Testis (tissue), 5 donors: ENCODE measurements at places on chromosomes 13 and 19. TPM values are rescaled to one million over a fixed set of nuclear protein-coding genes. Genes with fewer than 3 reads are reported as not detected.

DNA sequence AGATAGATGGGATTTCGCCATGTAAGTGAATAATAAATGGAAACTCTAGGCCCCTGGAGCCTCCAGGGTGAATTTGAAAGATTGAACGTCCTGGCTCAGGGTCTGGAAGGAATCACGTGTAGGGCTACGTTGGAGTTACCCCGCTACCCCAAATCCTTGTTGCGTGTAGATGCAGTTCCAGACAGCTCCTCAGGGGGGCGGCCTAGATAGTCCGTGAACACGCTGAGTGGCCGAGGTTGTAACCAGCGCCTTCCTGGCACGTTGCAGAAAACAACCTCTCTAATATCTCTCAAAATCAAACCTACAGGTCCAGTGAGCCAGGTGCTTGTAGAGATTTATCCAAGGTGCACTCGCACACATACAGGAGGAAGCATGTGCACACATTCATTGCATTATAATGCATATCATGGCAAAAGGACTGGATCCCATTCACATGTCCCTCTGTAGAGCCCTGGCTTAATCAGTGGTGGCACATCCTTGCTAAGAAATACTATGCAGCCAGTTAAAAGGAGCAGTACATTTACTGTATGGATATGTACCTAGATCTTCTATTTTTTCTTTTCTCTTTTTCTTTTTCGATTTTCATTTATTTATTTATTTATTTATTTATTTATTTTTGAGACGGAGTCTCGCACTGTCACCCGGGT is 2.5 kb upstream of the KEAP1 start:
- DNase-seq: peak; percentile 88

DNA sequence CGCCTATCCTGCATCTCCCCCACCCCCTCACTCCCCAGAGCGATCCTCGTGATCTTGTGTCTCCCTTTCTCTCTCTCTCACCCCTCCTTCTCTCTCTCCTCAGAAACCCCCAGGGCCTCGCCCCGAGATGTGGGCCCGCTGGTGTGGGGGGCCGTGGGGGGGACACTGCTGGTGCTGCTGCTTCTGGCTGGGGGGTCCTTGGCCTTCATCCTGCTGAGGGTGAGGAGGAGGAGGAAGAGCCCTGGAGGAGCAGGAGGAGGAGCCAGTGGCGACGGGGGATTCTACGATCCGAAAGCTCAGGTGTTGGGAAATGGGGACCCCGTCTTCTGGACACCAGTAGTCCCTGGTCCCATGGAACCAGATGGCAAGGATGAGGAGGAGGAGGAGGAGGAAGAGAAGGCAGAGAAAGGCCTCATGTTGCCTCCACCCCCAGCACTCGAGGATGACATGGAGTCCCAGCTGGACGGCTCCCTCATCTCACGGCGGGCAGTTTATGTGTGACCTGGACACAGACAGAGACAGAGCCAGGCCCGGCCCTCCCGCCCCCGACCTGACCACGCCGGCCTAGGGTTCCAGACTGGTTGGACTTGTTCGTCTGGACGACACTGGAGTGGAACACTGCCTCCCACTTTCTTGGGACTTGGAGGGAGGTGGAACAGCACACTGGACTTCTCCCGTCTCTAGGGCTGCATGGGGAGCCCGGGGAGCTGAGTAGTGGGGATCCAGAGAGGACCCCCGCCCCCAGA is 12.8 kb upstream of the TOMM40 start:
- no peak for DNase-seq

- no peak for DNase-seq
These were observed 14.0 kb downstream of the HAUS8 start for GRCh38 chr19:17061205-17061604.

GRCh38 chr19:18062028-18062427 is 24.7 kb downstream of the IL12RB1 start:
- DNase-seq: no peak

GRCh38 chr13:51799261-51799660 is 4.7 kb downstream of the DHRS12 start:
- no peak for DNase-seq

DNA sequence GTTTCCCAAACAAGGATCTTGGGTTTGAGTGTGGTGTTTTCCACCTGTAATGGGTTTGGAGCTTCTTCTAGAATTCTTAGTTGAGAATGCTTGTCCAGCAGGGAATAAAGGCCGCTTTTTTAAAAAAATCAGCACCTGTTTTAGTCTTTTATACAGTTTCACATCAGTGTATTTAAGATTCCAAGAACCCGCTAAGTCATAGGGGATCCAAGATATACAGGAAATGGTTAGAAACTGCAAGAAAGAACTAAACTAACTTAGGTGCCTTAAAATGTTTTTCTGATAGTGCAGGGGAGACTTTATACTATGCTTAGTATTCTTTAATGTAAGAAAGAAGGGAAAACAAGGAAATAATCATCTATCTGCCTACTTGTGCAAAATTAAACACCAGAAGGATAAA is 74.7 kb downstream of the C13orf42 start:
- DNase-seq: no peak

DNA sequence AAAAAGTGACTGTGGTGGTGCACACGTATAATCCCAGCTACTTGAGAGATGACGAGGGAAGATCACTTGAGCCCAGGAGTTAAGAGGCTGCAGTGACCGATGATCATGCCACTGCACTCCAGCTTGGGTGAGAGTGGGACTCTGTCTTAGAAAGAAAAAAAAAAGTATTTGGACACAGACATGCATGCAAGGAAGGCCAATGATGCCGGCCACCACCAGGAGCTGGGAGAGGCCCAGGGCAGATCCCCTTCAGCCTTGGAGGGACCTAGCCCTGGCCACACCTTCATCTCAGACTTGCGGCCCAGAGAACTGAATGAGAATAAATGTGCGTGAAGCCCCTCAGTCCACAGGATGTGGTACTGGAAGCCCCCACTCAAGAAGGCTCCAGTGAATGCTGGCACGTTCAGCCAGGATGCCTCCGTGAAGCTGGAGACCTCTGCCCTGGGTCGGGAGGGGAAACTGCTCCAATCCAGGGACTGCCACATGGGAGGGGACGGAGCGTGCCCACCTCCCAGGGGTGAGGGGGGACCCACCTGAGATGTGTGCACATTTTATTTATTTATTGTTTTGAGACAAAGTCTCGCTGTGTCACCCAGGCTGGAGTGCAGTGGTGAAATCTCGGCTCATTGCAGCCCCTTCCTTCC is 14.6 kb downstream of the TNFAIP8L1 start:
- DNase-seq: no peak

- DNase-seq: no peak
These were observed 31.6 kb upstream of the METTL21C start for GRCh38 chr13:102726430-102726829.

- no peak for DNase-seq
These were observed 1581.9 kb downstream of the EFNB2 start for GRCh38 chr13:104953588-104953987.

GRCh38 chr13:29435125-29435911 is 160.2 kb downstream of the SLC7A1 start:
- no peak for DNase-seq

DNA sequence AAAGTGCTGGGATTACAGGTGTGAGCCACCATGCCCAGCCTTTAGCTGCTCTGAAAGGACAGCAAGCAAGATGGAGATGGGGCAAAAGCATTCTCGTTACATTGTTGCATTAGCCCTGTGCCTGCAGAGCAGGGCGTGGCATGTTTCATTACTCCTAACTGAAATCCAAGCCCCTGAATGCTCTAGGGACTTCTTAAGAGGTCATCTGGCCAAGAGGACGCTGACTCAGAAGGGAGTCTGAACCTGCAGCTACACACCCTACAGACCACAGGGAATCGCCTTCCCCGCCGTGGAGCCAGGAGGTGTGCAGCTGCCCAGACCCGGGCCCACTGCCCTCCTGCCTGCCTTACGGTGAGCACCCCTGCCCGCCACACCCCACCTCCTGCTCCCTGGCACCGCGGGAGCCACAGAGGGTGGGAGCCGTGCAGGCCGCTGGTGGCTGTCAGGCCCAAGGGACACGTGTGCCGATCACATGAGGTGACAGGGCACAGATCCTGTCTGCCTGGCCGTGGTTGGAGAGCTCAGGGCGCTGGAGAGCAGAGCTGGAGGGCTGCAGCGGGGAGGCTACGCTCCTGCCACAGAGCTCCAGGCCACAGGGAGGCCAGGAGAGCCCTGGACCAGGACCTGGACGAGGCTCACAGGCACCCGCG is 27.2 kb downstream of the ADPRHL1 start:
- peak; percentile 71 for DNase-seq

GRCh38 chr13:92989301-92989700 is 237.3 kb upstream of the GPC6 start:
- no peak for DNase-seq

GRCh38 chr13:98768522-98768921 is 16.1 kb upstream of the SLC15A1 start:
- DNase-seq: no peak

- no peak for DNase-seq
These were observed 57.8 kb upstream of the POSTN start for GRCh38 chr13:37656247-37656940.

GRCh38 chr13:97100821-97101220 is 106.5 kb upstream of the OXGR1 start:
- DNase-seq: no peak

DNA sequence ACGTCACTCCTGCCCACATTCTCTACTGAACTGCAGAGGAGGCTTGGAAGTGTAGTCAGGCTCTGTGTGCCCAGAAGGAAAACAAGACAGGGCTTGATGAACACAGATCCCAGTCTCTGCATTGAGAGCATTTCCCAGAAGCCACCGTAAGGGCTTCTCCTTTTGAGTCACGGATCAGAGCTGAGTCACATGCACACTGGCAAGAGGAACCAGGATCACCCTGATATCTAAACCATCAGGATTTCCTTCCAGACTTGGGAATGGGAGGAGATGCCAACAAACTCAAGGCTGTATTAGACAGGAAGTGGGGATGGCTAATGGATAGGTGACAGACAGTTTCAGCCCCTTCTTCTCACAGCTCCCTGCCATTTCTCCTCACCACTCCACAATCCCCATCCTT is 17.7 kb upstream of the FBXO17 start:
- DNase-seq: no peak

GRCh38 chr13:41244556-41244955 is 18.8 kb downstream of the MTRF1 start:
- DNase-seq: no peak

- DNase-seq: no peak
These were observed 2136.8 kb downstream of the PCDH9 start for GRCh38 chr13:65093357-65093756.

DNA sequence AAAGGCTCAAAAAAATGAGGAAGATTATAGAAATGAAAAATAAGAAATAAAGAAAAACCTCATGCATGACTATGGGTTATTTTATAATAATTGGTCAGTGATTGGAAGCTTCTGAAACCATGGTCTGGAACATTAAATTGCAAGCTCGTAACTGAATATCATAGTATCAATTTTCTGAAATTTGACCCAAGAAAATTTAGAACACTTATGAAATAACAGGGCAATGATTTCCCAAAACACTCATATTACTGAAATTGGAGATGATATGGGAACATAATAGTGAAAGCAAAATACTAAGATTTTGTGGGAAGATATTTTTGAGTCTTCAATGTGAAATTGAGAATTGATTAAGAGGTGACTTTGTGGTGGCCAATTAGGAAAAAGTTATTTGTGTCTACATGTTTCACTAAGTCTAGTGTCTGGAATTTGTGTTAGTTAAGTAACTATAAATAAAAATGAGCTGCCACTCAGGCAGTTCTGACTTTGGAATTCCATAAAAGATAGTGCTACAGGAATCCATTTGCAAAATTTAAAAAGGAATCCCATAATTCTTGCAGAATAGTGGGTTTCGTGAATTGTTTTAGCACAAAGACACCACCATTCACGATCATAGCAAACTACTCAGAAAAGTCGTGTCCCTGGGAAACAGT is 603.0 kb downstream of the LMO7 start:
- no peak for DNase-seq

DNA sequence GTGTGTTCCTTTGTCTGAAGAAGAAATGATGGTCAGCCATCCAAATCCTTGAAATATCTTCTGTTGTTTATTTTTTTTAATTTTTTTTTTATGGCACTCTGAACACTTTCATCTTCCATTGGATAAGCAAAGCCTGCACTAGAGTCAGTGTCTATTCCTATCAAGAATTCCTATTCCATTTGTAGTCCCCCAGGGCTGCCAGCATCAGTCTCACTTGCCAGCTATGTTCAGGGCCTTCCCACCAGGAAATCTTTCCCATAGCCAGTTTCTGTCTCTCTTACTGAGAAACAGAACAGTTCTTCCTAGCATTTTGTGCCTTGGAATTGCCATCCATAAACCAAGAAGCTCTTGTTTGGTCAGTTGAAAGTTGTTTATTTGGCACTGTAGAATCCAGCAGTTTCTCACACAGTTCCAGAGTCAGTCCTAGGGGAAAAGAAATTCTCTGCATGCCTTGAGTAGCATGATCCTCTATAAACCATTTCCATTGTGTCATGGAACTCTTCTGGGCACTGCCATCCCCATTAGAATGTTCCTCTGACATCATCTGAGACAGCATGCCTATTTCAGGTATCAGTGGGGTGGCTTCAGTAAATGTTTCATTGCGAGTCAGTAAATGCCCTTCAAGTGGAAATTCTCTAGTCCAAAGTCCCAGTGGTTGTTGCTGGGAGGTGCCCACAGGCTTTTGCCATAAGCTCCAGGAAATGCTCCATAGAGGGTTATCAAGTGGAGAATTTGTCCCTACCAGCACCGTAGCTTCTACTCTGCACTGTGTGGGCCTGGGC is 18.7 kb upstream of the SPRYD7 start:
- DNase-seq: no peak

GRCh38 chr13:36028359-36029025 is 102.7 kb downstream of the DCLK1 start:
- DNase-seq: no peak

GRCh38 chr19:11848594-11849469 is at the start of gene ZNF439:
Gene ZNF439 (plus strand): TSS chr19:11848726. CDS start chr19:11848868, 142 bp downstream.
- DNase-seq: peak; percentile 98

GRCh38 chr13:51630288-51630615 is 46.0 kb downstream of the WDFY2 start:
- DNase-seq: no peak

SLC15A1 gene
- 0.71 TPM for polyA plus RNA-seq

TPTE2 gene
- polyA plus RNA-seq: 8.0 TPM

TNFSF11 gene
- polyA plus RNA-seq: 1.8 TPM

OLFM2 gene
- 27.0 TPM for polyA plus RNA-seq

ZNF208 gene
- polyA plus RNA-seq: 11.8 TPM

SAFB gene
- polyA plus RNA-seq: 83.2 TPM
